ENCODE measurements at places on chromosomes 6 and 20.

- no peak for DNase-seq
Measured at GRCh38 chr20:18921291-18921690, 107.7 kb downstream of the SCP2D1 start.

- peak; percentile 15 for DNase-seq
Measured at GRCh38 chr6:95923518-95923917, 92.3 kb upstream of the FUT9 start.

DNA sequence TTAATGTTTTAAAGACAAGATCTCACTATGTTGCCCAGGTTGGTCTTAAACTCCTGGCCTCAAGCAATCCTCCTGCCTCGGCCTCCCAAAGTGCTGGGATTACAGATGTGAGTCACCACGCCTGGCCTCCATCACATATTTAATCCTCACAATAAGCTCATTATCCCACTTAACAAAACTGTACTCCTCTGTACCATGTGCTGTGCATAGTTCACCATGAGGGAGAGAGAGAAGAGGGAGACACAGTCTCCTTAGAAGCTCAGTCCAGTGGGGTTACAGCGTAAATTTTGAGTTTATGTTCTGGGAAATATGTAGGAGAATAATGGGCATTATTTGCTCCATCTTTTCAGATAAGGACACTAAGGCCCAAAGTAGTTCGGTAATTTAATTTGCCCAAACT lies 7.9 kb upstream of the CPNE5 start:
- no peak for DNase-seq

DNA sequence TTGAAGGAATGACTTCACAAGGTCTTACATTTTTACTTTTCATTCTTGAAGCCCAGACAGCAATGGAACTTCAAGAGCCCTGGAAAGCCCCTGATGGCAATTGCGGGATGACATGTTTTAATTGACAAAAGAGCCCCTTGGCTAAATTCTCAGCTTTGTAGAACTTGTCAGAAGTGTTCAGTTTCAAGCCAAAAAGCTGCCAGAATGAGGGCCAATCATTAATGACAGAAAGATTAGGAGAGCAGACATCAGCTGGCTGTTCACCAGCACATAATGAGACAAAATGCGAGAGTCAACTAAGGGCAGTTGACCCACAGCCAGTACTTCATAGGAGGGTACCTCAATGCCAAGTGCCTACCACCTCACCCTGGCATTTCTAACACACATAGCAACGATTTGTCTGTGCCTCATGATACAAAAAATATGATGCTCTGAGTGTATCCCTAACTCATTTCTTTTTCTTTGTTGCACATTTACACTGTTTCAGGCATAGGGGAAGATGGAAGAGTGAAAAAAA lies 243.1 kb downstream of the MYLK4 start:
- DNase-seq, result no peak

DNA sequence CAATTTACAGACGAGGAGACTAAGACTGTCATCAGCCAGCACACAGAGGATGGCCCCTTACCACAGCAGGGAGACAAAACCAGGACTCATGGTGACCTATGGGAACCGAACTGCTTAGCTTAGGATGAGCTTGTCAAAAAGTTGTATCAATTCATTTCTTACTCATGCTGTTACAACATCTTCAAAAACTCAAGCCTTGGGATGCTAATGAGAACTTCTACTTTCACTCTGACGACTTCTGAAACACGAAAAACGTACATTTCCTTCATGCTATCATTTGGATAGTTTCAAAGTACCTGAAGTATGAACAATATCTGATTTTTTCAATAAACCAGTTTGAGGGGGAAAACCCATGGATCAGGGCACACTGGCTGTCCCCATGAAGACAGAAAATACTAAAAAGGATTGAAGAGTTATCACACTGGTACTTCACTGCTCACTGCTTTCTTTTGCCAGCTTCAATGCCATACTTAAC lies 31.9 kb downstream of the HIVEP2 start:
- no peak for DNase-seq

GRCh38 chr6:138724015-138724414 lies 49.6 kb upstream of the CCDC28A start:
- no peak for DNase-seq

- no peak for DNase-seq
Measured at GRCh38 chr6:19181211-19181610, 656.0 kb upstream of the ID4 start.

DNA sequence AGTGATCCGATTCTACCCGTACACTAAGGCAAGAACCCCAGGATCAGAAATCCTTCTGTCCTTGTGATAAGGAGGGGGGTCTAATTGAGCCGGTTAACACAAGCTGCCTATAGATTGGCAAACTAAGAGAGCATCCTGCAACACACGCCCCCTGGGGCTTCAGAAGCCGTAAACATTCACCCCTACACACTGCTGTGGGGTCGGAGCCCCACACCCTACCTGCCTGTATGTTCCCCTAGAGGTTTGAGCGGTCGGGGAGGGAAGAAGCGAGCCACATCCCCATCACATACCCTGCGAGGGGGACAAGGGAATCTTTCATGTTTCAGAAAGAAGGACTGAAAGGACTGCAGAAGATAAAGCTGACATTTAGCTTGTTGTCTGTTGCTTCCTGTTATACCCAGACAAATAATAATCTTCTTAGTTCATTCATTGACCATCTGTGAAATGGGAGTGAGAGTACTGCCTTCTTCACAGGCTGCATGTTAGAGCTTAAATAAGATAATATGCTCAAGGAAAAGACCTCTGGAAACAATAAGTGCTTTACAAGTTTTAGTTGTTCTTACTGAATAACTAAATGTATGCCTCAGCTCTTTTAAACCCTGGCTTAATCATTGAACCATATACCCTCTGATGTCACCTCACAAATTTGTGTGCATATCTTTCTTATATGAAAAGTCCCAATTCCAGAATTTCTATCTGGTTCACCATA lies 74.2 kb upstream of the RNF217 start:
- DNase-seq, result no peak

DNA sequence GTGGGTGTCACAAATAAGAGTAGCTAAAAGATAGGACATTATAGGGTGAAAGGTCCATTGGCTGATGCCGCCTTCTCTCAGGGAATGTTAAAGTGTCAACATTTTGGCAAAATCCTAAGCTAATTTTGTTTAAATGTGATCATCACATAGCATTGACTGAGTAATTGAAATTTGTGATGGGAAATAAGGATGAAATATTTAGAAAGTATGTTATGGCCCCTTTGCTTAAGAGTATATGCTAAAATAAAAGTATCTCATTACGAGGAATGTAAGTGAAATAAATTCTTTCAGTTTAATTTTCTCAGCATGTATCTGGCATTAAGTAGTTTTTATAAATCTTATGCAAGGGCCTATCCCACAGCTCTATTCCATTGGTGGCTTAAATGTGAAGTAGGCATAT lies 229.2 kb downstream of the PRL start:
- DNase-seq, result no peak

DNA sequence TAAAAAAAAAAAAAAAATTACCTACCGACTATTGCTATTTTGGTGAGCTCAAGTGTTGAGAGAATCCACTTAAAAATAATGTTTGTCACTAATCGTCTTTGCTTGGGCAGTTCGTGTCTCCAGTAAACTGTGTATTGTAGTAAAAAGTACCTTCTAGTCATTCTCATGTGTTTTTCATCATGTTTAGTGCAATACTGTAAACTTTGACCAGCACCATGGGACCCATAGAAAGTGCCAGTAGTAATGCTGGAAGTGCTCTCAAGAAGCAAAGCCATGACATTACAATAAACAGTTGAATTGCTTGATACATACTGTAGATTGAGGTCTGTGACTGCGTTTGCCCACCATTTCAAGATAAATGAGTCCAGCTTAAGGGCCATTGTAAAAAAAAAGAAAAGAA lies 395.2 kb downstream of the BCKDHB start:
- no peak for DNase-seq

DNA sequence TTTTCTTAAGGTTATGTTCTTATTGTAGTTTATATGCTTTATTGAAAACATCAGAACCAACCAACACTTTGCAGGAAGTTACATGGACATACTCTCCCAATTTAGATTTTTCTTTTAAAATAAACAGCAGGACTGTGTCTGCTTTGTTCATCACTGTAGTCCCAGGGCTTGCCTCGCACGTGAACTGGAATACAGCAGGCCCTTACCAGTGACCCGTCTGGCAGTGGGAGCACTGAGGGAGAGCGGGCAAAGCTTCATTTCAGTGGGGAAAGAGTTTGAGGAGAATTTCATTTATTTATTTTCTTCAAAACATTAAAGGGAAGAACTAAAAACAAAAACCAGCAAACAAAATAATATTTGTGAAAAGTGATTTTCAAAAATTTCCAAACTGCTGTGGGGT lies 230.8 kb downstream of the PAX1 start:
- no peak for DNase-seq

- no peak for DNase-seq
Measured at GRCh38 chr6:12293931-12294807, 4.0 kb downstream of the EDN1 start.

GRCh38 chr20:37773291-37773826 lies 79.5 kb downstream of the CTNNBL1 start:
- DNase-seq, result no peak

DNA sequence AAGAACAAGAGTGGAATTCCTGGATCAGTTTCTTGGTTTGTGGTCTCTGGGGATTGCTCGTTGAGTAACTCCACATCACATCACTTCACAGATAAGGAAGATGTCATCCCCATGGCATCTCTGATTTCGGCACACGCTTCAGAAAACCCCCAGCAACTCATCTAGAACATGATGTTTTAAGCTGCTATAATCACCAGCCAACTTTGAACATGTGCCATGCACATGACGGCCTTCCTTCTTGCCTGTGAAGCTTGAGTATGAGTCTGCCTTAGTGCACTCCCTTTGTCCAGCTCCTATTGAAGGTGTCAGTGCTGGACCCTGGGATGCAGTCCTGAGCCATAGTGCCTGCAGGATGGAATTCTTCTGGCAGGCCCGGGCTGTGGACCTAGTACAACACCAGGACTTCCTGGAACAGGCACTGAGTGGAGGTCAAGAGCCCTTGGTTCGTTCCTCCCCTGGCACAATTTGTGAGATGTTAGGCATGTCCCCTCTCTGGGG lies 231.5 kb upstream of the SUPT3H start:
- no peak for DNase-seq

GRCh38 chr6:10486215-10486614 lies 34.9 kb upstream of the GCNT2 start:
- DNase-seq, result no peak

- peak; percentile 11 for DNase-seq
Measured at GRCh38 chr6:16227605-16228004, 10.8 kb upstream of the GMPR start.

DNA sequence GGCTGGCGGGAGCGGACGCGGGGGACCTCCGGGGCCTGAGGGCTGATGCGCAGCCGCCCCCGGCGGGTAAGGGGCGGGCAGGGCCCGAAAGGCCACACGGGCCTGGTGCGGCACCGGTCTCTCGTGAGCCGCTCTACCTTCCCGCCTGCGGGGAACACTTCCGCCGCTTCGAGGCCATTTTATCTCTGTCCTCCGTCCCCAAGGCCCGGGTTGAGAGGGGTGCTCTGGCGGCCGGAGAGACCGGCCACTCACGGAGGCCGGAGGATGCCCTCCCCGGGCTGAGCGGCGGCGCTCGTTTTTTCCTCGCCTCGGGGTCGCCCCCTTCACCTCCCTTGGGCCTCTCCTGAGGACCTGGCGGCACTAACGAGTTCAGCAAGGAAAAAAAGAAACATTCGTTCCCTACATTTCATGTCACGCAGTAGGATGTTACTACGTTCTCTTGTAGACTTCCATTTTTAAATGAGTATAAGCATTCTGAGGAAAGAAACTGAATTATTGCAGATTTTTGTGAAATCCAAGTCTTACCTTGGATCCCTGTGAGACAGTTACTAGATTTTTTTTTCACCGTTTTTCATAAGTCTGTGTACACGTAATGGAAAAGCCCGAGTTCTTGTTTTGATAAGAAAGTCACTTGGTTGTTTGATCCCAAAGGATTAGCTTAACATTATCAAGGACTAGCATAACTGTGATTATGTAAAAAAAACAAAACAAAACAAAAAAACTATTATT lies 575 bp downstream of the WTAP start:
- DNase-seq, result no peak

GRCh38 chr6:31897612-31898382 lies at the start of gene EHMT2:
EHMT2 (minus strand) TSS chr6:31897698; CDS start chr6:31897677, 21 bp downstream.
- DNase-seq, result peak; percentile 95

- no peak for DNase-seq
Measured at GRCh38 chr6:15829156-15829555, 166.3 kb upstream of the DTNBP1 start.

- peak; percentile 79 for DNase-seq
Measured at GRCh38 chr20:63955827-63956663, at the start of gene UCKL1. UCKL1 (minus strand) TSS chr20:63956416; CDS start chr20:63956372, 44 bp downstream.

DNA sequence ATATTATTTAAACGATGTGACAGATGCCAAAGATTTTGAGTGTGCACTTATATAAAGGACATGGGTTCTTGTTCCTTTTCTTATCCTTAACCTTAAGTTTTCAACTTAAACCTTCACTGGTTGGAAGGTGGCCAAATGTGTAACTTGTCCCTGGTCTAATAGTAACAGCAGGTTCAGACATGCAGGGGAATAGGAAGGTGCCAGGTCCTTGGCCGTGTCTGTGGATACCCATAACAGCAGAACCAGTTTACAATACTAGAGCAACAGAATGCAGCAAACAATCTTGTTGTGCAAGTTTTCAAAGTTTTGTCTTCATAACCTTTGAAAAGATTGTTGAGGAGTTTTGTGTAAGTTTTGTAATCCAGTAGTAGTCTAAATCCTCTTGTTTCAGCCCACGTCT lies 4.4 kb downstream of the MYB start:
- DNase-seq, result peak; percentile 70

- no peak for DNase-seq
Measured at GRCh38 chr6:80245043-80245442, 138.6 kb downstream of the BCKDHB start.

DNA sequence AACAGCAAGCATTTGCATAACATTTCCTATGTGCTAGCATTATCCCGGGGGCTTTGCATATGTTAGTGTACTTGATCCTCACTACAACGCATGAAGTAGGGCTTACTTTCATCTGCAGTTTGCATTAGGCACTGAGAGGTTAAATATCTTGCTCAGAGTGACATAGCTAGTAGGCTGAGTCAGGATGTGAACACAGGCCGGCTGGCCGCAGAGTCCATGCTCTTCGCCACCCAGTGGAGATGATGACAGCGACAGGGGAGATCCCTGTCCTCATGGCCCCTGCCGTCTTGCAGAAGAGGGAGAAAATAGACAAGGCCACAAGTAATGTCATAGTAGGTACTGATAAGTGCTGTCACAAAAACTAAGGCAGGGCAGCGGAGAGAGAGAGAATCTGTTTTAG lies 46.9 kb downstream of the LYRM4 start:
- DNase-seq, result no peak

GRCh38 chr6:155154158-155154830 lies 109.5 kb upstream of the CLDN20 start:
- DNase-seq, result peak; percentile 79
